Upper lobe of right lung (tissue), 1 donor: ENCODE measurements at places on chromosomes 3 and 15. TPM values are rescaled to one million over a fixed set of nuclear protein-coding genes. Genes with fewer than 3 reads are reported as not detected.

DCBLD2 gene
- 35.8 TPM for total RNA-seq

TBC1D5 gene
- 74.6 TPM for total RNA-seq

PYGO1 gene
- total RNA-seq = 11.1 TPM

TRPM1 gene
- total RNA-seq = not detected

SNURF gene
- 11.5 TPM for total RNA-seq

ACTL6A gene
- 33.2 TPM for total RNA-seq

GRAMD1C gene
- total RNA-seq = 6.4 TPM

UBA7 gene
- total RNA-seq = 110 TPM

PSMD2 gene
- 152 TPM for total RNA-seq

LZTFL1 gene
- total RNA-seq = 22.8 TPM

PLCH1 gene
- 12.1 TPM for total RNA-seq

IL17RE gene
- total RNA-seq = 22.6 TPM

MANF gene
- total RNA-seq = 80.3 TPM

C2CD4B gene
- 3.5 TPM for total RNA-seq

OCA2 gene
- total RNA-seq = 0.55 TPM

ZNF621 gene
- 20.1 TPM for total RNA-seq

LIPH gene
- total RNA-seq = 38.0 TPM

THUMPD3 gene
- 34.8 TPM for total RNA-seq

HTR3E gene
- total RNA-seq = not detected

DNAH12 gene
- total RNA-seq = 0.52 TPM

SPINK8 gene
- not detected for total RNA-seq

ARHGEF26 gene
- 58.8 TPM for total RNA-seq

GPR156 gene
- 0.09 TPM for total RNA-seq

CASR gene
- total RNA-seq = 0.20 TPM

SRGAP3 gene
- total RNA-seq = 3.2 TPM

FEZF2 gene
- not detected for total RNA-seq

UACA gene
- total RNA-seq = 39.9 TPM

PLCB2 gene
- total RNA-seq = 61.2 TPM

SMCO1 gene
- not detected for total RNA-seq

FSIP1 gene
- total RNA-seq = 0.96 TPM

MUC20 gene
- total RNA-seq = 14.7 TPM

TMEM108 gene
- total RNA-seq = 15.4 TPM

ARPP21 gene
- not detected for total RNA-seq
